ENCODE measurements at places on chromosomes 6 and 20.

GRCh38 chr20:59456342-59457279, 147.7 kb upstream of the PHACTR3 start:
- DNase-seq, result no peak

DNA sequence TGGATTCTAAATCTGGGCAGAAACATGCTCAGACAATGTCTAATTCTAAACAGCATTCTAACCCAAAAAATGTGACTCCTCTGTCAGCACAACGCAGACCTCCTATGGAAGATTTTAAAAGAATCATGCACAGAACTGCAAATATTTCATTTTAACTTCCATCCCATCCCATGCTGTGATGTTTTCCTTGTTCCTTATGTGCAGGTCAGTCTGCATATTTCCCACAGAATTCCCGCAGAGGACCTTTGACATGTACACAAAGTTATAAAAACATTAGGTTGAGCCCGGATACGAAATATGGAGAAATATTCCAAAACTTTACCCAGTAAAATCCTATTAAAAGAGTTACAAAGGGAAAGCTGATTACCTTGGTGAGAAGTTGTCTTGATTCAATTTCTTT, 467.1 kb upstream of the EPHA7 start:
- no peak for DNase-seq

- peak; percentile 23 for DNase-seq
Observed at GRCh38 chr6:113381959-113382358, 475.2 kb upstream of the MARCKS start.

- no peak for DNase-seq
Observed at GRCh38 chr20:46631874-46632446, 19.3 kb downstream of the SLC13A3 start.

GRCh38 chr20:44056010-44056698, 130.8 kb downstream of the JPH2 start:
- DNase-seq, result no peak

DNA sequence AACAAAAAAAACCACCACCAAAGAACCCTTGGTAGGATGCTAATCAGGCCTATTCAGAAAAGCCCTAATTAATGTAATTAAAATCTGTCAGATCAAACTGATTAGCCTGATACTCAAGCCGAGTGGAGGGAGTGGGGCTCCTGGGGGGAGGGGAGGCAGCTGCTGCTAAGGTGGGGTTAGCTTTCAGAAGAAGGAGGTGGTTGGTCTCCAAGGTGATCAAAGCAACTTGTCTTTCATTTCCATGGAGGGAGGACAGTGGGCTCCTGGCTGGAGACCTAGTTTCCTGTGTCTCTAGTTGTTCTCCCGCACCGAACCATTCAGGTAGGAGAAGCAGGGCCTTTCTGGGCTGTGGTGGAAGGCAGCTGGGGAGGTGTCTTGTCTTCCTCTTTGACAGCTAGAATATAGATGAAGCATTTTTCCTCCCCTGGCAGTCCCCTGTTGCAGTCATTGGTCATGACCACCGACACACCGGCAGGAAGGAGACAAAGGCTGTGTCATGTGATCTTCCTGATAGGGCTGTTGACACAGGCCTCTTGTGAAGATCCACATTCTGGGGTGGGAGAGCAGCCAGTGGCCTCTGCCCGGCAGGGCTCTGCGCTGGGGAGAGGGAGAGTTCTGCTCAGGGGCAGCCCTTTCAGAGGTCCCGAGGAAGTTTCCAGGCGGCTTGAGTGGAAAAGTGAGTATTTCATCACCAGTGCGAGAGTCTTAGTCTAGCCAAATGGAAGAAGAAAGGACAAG, 39.9 kb upstream of the PRDM1 start:
- DNase-seq, result no peak

- no peak for DNase-seq
Observed at GRCh38 chr20:15637950-15638754, 935.1 kb downstream of the KIF16B start.

GRCh38 chr6:8182902-8183665, 80.7 kb upstream of the EEF1E1 start:
- DNase-seq, result no peak

GRCh38 chr6:165481921-165482320, 172.5 kb upstream of the C6orf118 start:
- no peak for DNase-seq

DNA sequence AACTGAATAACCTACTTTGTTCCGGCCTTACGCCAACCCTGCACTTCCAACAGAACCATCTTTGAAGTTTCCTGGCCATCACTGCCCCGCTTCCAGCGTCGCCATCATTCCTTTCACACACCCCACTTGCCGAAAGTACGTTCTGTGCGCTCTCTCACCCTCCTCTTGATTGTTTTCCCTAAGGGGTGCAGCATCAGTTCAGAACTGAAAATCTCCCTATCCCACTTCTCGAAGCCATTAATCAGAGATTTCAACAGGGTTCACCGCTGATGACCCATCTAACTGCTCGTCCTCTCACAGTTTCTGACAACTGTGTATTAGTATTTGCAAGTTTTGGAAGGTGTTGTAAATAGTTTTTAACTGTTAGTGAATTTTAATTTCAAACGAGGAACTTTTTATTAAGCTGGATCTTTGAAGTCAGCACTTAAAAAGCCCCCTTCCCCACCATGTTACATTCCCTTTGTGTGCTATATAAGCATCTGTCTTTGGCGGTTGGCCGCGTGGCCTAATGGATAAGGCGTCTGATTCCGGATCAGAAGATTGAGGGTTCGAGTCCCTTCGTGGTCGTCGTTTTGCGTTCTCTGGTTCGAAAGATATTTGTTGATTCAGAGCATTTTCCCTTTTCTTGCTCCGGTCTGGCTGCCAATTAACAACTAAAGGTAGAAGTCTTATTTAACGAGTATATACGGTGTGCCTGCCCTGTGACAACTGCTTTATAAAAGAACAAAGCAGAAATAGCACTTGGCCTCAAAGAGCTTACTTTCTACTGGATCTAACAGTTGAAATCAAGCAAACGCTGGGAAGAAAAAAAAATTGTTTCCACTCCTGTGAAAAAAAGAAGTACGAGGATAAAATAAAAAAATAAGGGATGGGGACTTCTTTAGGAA, 42.6 kb downstream of the TRIM27 start:
- no peak for DNase-seq

GRCh38 chr6:122770835-122771601, 8.5 kb upstream of the FABP7 start:
- no peak for DNase-seq

DNA sequence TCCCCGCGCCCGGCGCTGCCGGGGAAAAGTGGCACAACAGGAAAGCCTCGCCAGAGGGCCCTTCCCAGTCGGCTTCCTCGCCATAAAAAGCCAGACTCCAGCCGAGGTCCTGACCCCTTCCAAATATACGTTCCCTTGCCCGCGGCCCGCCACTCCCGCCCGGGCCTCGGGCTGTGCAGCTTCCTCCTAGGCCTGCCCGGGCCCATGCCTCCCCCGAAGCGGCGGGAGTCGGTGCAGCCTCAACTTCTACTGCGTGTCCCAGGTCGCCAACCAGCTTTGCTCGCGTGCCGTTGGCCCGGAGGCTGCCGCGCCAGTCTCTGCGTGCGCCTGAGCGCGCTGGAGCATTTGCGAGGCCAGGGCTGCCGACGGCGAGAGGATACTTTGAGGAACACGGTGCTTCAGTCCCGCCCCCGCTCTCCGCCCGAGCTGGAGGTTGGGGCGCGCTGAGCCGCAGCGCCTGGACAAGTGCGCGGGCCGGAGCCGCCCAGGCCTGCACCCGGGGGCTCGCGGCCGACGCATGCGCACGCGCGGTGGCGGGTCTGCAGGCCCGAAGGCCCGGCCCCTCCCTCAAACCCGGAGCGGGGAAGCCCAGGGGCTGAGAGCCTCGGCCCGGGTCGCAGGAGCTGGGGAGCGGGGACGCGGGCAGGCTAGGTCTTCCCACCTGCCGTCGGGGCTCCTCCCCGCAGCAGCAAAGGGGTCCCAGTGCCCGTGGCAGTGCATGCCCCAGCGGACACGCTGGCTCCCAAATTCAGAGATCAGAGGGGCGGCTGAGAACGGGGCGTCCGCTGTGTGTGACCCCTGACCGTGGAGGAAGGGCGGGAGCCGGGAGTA, 10.2 kb downstream of the FOXC1 start:
- no peak for DNase-seq

GRCh38 chr6:24464253-24465038, 24.9 kb downstream of the GPLD1 start:
- DNase-seq, result no peak

- DNase-seq, result no peak
Observed at GRCh38 chr6:126529637-126530362, 189.9 kb downstream of the CENPW start.

GRCh38 chr20:53693262-53693871, 99.7 kb upstream of the ZNF217 start:
- no peak for DNase-seq

DNA sequence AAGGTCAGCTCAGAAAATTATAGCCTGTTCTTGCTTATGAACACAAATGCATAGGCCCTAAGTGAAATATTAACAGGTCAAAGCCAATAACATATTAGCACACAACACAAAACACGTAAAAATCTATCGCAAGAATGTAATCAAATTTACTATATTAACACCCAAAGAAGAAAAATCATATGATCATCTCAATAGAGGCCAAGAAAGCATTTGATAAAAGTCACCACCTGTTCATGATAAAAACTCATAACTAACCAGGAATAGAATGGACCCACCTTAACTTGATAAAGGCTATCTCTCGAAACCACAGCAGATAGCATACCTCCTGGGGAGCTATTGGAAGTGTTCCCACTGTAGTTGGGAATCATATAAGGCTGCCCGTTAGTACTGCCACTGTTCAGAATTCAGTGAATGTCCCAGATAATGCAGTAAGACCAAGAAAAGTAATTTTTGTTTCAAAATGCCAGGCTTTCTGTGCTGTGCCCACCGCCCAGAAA, 21.6 kb downstream of the POFUT1 start:
- DNase-seq, result no peak

- no peak for DNase-seq
Observed at GRCh38 chr20:23077277-23077676, 8.8 kb downstream of the CD93 start.

- no peak for DNase-seq
Observed at GRCh38 chr20:11905460-11906179, 12.1 kb upstream of the BTBD3 start.

GRCh38 chr6:149331043-149331807, 13.7 kb downstream of the TAB2 start:
- no peak for DNase-seq

GRCh38 chr6:41714556-41715273, 20.7 kb downstream of the TFEB start:
- DNase-seq, result no peak

- no peak for DNase-seq
Observed at GRCh38 chr6:147298461-147298860, 94.2 kb downstream of the STXBP5 start.

- DNase-seq, result no peak
Observed at GRCh38 chr6:73752943-73753342, 56.9 kb downstream of the CD109 start.

- no peak for DNase-seq
Observed at GRCh38 chr6:131053546-131054240, 9.4 kb downstream of the EPB41L2 start.

DNA sequence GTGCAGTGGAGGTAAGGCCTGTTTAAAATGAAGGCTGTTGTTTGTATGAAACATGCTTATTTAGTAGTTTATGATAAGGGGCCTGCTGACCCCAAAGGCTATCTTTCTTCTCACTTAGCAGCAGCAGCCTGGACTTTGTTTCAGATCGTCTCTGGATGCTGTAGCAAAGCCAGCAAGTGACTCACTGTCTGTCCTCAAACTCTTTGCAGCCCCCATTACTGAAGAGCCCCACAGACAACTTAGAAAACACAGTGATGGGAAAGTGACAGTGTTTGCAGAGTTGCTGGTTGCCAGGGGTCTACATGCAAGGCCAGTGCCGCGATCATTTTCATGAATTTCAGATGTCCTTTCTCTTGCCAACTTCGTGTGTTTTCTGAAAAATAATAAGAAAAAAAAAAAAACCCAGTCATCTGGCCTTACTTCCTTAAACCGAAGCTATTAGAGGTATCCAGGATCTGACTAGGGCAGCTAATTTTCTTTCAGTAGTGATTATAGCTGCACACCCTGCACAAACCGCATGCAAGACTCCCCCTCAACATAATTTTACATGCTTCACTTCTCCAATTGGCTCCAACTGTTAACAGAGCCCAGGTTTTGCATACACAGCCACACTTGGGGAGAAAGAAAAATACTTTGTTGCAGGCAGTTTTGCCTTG, 11.6 kb upstream of the F13A1 start:
- peak; percentile 9 for DNase-seq

- no peak for DNase-seq
Observed at GRCh38 chr6:43299338-43300293, 1.6 kb downstream of the SLC22A7 start.

- no peak for DNase-seq
Observed at GRCh38 chr20:63099456-63100173, 92.9 kb upstream of the BHLHE23 start.

DNA sequence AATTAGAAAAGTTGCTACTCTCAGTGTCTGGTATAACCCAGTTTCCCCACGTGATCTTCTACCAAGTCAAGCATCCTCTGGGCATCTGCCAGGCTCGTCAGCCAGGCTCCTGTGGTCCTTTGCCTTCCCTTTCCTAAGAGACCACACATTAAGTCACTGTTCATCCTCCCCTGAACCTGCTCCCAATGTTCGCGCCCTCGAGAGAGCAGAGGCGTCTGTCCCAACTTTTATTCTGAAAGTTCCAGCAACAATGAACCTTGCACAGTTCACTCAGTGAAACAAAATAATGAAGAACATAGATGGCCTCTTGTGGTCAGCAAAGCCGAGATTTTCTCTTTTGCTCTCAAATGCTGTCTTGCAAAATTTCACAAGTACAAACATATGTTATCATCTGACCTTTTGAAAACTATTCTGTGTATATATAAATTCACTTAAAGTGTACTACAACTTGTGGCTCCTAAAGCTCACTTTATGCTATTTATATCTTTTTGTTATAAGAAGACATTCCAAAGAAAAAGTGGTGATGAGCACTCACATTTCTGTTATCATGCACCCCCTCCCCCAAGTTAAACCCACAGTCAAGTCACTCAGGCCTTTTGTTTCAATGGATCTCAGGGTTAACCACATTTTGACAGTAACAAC, 39.2 kb upstream of the NHSL1 start:
- no peak for DNase-seq

DNA sequence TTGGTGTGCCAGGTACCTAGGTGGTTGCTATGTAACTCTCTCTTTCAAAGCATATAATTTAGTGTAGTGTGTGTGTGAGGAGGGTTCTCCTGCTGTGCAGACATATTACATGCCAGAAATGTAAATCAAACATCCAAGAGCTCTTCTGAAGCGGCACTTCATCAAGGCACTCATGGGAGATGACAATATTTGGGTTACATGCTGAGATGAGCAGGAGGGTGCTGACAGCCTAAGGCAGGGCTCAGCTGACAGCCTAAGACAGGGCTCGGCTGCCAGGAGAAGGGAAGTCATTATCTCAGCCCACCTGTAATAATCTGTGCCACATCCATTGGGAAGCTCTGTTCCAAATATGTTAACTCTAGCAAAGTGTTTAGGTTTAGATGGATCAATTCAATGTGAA, 39.1 kb downstream of the ADGRF5 start:
- no peak for DNase-seq
